ENCODE measurements at places on chromosomes 11 and 22.

DNA sequence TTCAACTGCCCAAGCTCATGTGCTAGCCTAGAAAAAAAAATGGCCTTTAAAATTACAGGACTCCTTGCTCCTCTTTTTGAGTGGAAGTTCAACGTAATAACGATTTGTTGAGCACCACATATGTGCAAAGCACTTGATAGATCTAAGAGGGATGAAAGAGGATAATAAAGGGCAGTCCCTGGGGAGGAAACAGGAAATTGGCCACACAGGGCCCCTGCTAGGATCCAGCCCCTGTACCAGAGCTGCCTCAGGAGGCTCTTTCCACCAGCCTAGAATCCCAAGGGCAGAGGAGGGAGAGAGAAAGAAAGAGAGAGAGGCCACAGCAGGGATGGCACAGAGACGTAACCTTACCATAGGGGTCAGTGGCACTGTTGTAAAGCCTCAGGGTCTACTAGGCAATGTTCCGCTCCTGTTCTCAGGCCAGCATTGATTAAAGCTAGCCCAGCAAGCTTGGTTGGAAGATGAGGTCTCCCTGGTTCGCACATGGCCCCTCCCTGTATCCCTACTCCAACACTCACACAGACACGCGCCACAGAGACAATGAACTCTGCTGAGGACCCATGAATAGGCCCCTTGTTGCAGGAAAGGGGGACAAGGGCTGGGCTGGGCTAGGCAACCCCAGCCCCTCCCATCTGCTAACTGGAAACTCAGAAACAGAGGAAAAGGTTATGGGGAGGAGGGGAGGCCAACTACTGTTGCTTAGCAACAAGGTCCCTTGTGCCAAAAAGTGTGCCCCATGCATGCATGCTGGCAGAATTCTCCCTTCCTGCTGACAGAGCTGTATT is at the start of gene TMPRSS5:
Gene TMPRSS5, minus strand, starts transcription at position 438 of the 785 bp plus-strand sequence. Its CDS starts 84 bp downstream, at position 354.
- no peak for DNase-seq

GRCh38 chr22:47692811-47693210 is 930.4 kb downstream of the TBC1D22A start:
- no peak for DNase-seq

- DNase-seq: no peak
Observed at GRCh38 chr11:17992916-17993315, 19.9 kb downstream of the SERGEF start.

GRCh38 chr11:20042045-20042639 is 118.1 kb downstream of the DBX1 start:
- no peak for DNase-seq

DNA sequence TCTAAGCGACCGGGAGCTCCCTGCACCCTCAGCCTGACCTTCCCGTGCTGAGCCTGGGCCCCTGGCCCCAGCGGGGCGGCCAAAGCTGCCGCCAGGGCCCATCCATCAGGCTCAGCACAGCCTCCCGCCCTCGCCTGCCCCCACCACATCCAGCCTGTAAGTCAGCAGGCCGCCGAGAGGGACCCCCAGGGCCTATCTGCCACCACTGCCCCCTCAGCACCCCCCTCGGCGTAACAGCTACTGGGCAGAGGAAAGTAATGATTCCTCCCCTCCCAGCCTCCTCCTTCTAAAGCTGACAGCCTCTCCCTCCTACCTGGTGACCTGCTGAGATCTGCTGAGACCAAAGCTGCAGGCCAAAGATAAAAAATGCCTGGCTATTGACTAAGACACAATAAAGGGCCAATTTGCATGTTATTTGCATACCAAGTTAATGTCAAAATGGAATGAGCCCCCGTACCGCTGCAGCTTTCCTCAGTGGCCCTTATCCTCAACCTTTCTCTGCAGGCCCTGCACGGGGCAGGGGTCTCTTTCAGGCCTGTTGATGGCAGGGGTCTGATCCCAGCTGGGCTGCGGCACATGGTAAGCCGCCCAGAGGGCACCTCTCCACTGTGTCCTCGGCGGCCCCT is 51.6 kb downstream of the RPUSD4 start:
- DNase-seq: no peak

DNA sequence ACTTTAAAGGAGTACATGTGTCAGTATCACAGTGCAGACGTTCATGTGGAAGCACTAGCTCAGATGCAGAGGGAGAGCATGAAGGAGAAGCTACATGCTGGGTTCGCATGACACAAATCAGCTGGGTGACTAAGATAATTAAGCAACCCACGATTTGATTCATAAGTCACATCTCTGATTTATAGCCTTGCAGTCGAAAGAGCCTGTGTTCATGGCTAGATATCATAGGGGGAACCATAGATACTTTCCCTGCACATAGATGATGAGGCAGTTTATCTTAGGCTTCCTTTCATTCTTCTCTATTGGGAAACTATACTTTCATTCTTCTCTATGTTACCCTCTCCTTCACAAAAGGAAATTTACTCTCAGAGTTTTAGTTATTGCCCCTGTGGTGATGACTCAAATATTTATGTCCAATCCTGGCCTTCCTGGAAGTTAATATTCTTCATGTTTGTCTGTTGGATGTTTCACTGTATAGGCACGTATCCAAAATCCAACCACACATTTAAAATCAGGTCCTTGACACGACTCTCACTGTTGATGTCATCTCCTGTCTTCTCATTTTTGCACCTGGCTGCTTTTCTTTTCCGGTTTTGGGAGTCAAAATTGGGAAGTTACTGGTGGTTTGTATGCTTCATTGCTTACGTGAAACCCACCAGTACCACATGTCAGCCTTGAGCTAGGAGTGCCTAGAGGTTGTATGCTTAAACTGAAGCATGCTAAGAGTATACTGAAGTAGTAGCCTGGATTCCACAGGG is 56.3 kb upstream of the SLC5A12 start:
- DNase-seq: no peak

GRCh38 chr22:24189249-24190158 is 8.2 kb downstream of the SUSD2 start:
- DNase-seq: peak; percentile 21

GRCh38 chr22:20523086-20523983 is 15.9 kb downstream of the MED15 start:
- DNase-seq: peak; percentile 17

DNA sequence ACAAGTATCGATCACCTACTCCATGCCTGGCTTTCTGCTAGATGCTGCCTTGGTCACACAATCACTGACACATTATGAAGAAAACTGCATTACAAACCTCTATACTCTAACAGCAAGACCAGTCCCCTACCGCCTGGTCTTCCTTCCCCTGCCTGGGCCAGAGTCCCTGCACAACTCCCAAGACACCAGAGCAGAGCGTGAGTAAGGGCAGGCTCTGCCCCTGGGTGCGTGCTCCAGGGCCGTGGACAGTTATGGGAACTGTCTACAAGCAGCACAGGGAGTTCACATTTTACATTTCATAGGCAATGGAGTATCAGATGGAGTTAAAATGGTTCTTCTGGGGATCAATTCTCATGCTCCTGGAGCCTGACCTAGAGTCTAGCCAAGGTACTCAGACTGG is 6.5 kb downstream of the FZD4 start:
- DNase-seq: no peak

DNA sequence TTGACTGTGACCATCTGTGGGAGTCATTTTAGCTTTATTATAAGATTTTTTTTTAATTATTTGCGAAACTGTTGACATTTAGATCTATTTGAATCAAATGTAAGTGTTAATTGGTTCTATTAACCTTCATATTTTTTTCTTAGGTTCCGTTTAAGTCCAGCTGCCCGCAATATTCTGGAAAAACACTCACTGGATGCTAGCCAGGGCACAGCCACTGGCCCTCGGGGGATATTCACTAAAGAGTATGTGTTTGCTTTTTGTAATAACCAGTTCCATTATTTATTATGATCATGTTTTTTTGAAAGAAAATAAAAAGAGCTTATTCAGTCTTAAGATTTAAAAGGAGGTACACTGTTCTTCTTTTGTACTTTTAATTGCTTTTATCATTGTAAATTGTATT is 43.9 kb downstream of the PDHX start:
- no peak for DNase-seq

DNA sequence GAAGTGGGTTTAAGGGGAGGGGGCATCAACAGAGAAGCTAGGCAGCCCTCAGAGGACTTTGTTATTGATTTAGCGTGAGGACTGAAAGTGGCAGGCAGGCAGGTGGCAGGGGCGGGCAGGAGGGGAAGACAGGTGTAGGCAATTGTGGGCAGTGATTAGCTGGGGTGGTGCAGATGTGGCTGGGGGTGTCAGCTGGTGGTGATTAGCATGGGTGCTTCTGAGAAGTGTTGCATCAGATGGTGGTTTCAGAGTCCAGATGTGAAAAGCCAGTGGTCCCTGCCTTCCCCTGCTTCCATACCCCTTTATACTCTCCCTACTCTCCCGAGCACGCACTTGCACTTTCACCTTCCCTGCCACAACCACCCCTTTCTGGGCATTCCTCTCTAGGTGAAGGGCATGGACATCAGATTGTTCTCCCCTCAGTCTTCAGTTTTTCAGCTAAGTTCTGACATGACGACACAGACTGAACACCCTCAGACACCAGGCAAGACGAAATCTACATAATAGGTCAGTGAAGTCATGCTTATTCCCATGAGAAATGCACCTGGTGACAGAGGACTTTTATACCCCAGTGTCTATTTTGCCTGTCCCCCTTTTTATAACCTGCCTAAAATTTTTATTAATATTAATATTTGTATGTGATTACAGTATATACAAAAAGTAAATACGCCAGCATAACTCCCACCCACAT is 435.7 kb upstream of the CADM1 start:
- no peak for DNase-seq

GRCh38 chr22:48259991-48260670 is 1497.7 kb downstream of the TBC1D22A start:
- DNase-seq: no peak

- DNase-seq: no peak
Observed at GRCh38 chr11:221539-221938, 14.0 kb downstream of the RIC8A start.

GRCh38 chr22:43346521-43346929 is 3.4 kb upstream of the SCUBE1 start:
- DNase-seq: peak; percentile 39

DNA sequence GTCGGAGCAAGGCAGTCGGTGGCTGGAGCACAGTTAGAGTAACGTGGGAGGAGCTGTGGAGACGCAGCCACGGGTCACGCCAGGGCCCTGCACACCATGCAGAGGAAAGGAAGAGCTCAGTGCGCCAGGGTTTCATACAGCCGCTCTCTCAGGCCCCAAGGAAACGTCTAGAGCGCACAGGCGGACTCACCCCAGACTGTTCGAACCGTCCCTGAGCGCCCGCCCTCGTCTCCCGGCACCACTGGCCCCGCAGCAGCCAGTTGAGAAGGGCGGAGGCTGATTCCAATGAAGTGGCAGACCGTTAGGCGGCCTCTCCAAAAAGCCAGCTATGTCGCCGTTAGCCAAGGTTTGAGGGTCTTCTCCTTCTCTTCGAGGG is 483 bp upstream of the HYLS1 start:
- DNase-seq: no peak

- DNase-seq: no peak
Observed at GRCh38 chr11:96137373-96137772, 205.6 kb downstream of the MAML2 start.

GRCh38 chr11:79940974-79941735 is 500.3 kb upstream of the TENM4 start:
- DNase-seq: no peak

GRCh38 chr22:37377927-37378326 is 49.4 kb downstream of the ELFN2 start:
- no peak for DNase-seq

GRCh38 chr22:47000256-47000655 is 237.8 kb downstream of the TBC1D22A start:
- no peak for DNase-seq

DNA sequence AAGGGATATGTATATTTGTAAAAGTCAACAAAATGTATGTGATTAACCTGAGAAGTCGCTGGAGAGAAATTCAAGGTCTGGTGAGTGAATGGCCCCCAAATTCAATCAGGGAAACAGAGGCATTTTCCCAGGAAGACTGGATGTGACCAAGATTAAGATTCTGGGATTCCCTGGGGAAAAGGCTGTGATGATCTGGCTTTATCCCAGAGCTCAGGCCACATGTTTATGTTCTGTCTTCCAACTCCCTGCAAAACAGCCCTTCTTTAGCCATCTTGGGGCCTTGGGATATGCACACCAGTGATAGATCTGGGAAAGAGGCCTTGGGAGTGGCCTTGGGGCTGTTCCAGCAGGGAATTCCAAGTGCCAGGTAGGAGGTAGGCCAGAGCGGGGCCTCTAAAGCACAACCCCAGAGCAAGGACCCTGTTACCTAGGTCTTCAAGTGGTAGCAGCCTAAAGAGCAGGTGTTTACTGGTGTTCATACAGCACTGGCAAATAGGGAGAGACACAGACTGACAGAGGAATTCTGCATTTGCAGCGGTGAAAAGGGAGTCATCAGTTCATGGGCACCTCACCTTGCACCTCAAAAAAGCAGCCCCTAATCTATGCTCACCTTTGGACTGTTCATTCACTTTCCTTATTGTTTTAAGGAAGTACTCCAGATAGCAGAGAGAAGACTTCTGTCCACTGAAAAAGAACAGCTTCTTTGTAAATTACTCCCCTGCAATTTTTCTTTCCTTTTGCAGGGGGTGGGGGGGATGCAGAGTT is 312.4 kb downstream of the BUD13 start:
- DNase-seq: no peak

- no peak for DNase-seq
Observed at GRCh38 chr11:14422052-14422813, 63.2 kb upstream of the RRAS2 start.

DNA sequence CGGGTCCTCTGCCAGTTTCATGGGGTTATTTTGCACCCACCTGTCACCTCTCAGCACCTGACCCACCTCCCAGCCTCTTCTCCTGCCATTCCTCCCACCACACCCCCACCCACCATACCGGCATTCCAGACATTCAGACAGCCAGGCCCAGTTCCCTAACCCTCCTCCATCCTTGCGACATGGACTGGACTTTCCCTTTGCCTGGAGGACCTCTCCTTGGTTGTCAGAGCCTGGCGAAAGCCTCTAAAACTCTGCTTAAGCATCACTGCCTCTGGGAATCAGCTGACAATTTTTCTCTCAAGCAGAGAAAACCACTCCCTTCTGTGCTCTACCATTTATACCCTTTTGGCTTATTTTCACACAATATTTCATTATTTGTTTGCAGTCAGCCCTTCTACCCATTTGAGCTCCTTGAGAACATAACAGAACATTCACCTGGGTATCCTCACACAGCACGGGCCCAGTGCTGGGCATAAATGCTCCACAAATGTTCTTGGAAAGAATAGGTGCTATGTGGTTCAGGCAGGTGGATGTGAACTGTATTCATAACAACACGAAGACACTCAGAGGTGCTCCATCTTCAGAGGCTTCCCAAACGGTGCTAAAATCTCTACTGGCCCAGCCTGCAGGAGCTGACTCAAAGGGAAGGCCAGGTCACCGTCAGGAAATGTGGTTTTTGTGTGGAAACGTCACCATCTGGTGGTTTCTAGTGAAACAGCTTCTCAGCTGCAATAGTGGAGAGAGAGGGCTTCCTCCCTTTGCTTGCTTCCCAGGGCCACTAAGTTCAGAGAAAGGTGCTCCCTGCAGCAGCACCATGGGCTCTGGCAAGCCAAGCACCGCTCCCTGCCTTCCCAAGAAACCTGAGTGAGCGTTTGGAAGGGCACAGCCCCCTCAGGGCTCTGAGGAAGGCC is 10.4 kb downstream of the SPATA19 start:
- peak; percentile 45 for DNase-seq
